ENCODE measurements at places on chromosomes 6 and 20.

DNA sequence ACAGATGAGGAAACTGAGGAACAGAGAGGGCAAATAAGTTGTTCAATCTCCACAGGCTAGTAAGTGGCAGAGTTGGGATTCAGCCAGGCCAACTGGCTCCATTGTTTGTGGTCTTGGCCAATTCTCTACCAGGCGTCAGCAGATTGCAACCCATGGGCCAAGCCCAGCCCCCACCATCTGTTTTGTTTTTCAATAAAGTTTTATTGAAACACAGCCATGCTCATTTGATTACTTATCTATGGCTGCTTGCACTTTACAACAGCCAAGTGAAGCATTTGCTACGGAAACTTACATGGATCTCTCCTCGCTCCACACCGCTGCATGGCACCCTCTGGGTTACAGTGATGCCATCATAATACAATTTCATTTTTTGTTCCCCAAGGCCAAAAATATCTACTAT, 90.8 kb downstream of the ZNF217 start:
- DNase-seq: no peak

- DNase-seq: no peak
Measured at GRCh38 chr20:7703996-7704395, 236.3 kb downstream of the HAO1 start.

DNA sequence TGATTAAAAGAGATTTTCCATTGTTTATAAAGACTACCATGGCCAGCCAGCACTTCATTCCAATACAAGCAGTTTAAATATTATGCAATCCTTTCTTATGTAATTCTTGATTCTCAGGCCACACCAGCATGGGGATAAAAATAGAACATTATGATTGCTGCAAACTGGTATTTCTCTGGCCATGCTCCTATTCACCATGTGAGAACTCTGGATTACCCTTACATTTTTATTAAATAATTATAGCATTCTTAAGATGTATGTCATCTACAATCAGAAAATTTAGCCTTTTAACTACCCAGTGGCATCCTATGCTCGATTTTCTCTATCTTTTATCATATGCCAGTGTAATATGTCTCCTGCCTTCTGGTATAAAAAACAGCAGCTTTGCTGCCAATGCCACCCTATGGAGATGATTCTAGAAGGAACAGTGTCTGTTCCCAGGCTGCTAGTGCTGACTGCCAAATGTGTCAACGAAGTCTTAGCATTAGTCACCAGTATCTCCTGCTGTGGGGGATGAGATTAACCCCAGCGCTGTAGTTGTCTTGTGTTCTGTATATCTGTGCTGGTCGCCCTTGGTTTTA, 501.4 kb downstream of the BCKDHB start:
- DNase-seq: no peak

DNA sequence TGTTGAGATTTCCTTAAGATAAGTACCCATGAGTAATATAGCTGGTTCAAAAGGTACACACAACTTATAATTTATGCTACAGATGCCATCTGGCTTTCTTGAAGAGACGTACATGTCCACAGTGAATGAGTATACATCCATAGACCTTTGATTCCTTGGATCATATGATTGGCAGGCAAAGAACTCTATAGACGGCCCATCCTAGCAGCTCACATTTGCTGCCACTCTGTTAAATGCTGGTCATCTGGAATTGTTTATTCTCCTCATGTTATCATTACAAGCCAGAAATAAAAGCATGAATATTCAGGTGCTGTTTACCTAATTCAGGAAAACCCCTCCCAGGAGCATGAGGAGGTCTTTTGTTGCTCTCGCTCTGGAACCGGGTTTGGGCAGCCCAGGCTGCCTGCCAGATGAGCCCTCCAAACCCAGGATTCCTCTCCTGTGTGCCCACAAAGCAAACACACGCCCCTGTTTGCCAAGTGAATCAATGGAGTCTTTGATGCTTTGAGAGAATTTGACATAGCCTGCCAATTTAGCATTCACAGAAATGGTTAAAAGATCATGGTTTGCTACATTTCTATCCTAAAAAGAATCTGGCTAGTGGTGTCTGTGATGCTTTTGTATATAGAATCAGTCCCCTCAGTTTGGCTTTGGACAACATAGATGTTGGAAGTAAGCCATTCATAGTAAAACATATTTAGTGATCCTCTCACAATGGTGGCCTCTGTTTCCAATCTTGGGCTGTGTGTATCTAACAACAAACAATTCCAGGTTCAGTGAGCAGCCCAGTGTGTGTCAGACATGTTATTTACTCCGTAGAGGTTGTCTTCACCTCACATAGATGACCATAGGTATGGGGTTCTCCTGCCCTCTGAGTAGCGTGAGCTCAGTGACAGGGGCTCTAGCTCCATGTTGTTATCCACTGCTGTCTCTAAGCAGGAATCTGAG, 17.5 kb upstream of the PLCG1 start:
- DNase-seq: no peak

- DNase-seq: no peak
Measured at GRCh38 chr6:54697424-54697823, 149.1 kb upstream of the FAM83B start.

- no peak for DNase-seq
Measured at GRCh38 chr6:37539171-37540028, 39.7 kb upstream of the CCDC167 start.

DNA sequence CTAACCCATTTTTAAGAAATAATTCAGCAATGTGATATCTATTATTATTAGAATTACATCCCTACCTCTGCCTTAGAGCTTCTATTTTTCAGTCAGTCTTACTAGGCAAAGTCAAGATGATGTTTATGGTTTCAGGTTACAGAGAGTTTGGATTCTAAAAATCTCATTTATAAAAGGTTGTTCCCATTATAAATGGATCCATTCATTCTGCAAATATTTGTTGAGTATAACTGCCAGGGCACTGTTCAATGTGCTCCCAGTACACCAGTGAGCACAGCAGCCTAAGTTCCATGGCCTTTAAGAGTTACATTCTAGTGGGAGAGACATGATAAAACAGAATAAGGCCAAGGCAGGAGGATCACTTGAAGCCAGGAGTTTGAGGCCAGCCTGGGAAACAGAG, 75.9 kb upstream of the EYA4 start:
- no peak for DNase-seq

DNA sequence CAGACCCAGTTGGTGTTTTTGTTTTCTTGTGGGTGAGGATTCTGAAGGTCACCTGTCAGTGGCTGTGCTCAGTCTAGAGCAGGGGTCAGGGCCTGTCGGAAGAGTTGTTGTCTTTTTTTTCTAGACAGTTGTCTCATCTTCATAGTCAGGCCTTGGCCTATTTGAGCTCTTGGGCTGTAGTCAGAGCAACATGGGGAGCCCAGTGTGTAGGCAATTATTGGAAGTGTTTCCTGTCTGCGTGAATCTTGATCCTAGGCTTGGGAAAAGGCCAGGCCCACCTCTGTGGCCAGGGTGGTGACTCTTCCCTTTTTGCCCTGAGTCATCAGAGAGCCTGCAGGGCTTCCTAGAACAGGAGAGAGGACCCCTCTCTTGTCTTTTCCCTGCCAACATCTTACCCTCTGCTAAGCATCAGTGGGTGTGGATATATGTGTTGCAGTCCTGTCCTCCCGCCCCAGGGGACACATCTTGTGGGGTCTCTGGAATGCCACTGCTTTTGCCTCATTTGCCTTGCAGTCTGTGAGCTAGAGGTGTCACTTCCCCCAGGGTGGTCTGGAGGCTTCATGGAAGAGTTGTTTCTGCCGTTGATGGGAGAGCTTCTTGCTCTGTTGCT, 11.4 kb downstream of the TJAP1 start:
- DNase-seq: no peak

- DNase-seq: no peak
Measured at GRCh38 chr6:2166717-2167116, 78.7 kb downstream of the GMDS start.

- no peak for DNase-seq
Measured at GRCh38 chr6:88380083-88380482, 213.9 kb upstream of the CNR1 start.
